ENCODE measurements at places on chromosomes 2 and 18. TPM values are rescaled to one million over a fixed set of nuclear protein-coding genes. Genes with fewer than 3 reads are reported as not detected.

DNA sequence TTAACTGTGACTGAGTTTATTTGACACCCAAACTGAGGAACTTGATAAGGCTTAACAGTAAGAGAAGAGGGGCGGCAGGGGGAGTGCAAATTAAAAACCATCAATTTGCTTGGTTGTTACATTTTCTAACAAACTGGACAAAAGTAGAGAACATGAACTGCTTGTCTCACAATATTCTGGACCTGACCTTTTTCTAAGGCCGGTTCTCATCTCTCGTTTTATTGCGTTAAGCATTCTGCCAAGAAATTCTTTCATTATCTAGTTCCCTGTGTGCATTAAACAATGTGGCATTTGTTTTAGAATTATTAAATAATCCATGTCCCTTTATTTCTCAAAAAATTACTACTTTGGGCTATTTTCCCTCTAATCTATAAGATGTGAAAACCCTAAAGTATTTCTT, 565.2 kb upstream of the PKDCC start:
- no peaks in the 10 kb centered on the region for H3K36me3 ChIP-seq
- H3K27me3 ChIP-seq: no peaks in the 10 kb centered on the region
- H3K27ac ChIP-seq: no peak overlapping the region
- H3K4me1 ChIP-seq: no peaks in the 10 kb centered on the region

CCDC121 gene
- 5.3 TPM for total RNA-seq

- H3K27me3 ChIP-seq: peaks cover 3% of the 10 kb centered on the region
- peaks cover 57% of the 10 kb centered on the region for H3K4me1 ChIP-seq
- peak overlapping the region; percentile 92 for H3K27ac ChIP-seq
- H3K4me3 ChIP-seq: peak overlapping the region; percentile 26
- peak; percentile 73 for DNase-seq
- no peaks in the 10 kb centered on the region for H3K36me3 ChIP-seq
Measured at GRCh38 chr2:56018267-56018666, 94.7 kb upstream of the EFEMP1 start.

GRCh38 chr2:212387146-212387545, 151.5 kb downstream of the ERBB4 start:
- no peaks in the 10 kb centered on the region for H3K27me3 ChIP-seq
- no peaks in the 10 kb centered on the region for H3K4me1 ChIP-seq
- H3K36me3 ChIP-seq: no peaks in the 10 kb centered on the region
- H3K27ac ChIP-seq: no peak overlapping the region

DNA sequence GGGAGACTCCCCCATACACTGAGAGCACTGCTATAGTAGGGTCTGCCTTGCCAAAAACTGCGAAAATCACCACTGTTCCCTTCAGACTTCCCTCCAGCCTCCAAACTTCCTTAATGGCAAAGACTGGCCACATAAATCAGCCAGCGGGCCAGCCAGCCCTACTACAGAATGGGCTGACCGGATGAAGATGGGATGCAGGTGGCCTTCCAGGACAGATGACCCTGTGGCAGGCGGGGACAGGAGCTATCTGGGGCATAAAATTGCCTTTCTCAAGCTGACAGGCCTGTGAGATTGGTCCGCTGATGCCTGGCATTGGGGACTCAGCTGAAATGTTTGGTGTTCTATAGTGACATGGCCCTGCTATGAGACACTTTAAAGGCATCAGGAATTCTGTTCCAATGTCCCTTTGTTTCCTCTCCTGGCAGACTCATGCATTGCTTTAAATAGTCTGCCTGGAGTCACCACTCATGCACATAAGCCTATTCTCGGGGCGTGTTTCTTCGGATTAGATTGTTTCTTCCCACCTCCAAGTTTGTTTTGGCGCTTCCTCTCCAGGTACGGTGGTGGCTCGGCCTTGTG, 135.9 kb downstream of the ALPK2 start:
- no peaks in the 10 kb centered on the region for H3K36me3 ChIP-seq
- peaks cover 22% of the 10 kb centered on the region for H3K4me1 ChIP-seq
- H3K27me3 ChIP-seq: peaks cover 1% of the 10 kb centered on the region
- no peak for DNase-seq
- H3K4me3 ChIP-seq: no peak overlapping the region
- no peak overlapping the region for H3K27ac ChIP-seq

GRCh38 chr18:45562567-45563479, 52.5 kb upstream of the SLC14A2 start:
- no peak for DNase-seq
- H3K4me1 ChIP-seq: no peaks in the 10 kb centered on the region
- H3K36me3 ChIP-seq: no peaks in the 10 kb centered on the region
- no peaks in the 10 kb centered on the region for H3K27me3 ChIP-seq
- H3K4me3 ChIP-seq: no peak overlapping the region

HTRA2 gene
- total RNA-seq: 46.7 TPM

GRCh38 chr2:28702415-28702861, 49.2 kb upstream of the PPP1CB start:
- H3K4me1 ChIP-seq: no peaks in the 10 kb centered on the region
- DNase-seq: no peak
- peaks cover 5% of the 10 kb centered on the region for H3K36me3 ChIP-seq
- no peak overlapping the region for H3K27ac ChIP-seq

DNA sequence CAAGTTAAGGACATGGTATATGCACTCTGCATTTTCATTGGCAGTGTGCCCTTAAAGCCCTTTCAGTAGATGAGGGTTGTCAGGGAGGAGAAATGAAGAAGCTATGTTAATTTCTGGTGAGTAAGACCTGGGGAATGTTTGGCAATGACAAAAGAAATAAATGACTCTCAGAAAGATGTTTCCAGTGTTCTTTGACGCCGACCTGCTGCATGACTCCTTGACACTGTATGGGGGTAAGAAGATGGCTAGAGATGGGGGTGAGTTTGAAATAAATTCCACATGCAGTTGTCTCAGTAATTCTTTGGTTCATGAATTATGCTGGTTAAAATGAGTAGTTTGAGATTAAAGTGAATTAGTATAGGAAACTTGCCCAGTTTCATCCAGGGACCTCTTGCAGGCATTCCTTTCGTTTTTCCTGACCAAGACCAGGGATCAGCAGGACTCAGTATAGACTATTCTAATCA, 5.9 kb downstream of the CCDC121 start:
- peaks cover 4% of the 10 kb centered on the region for H3K4me1 ChIP-seq
- no peak for DNase-seq
- peaks cover 5% of the 10 kb centered on the region for H3K36me3 ChIP-seq

- no peak overlapping the region for H3K4me3 ChIP-seq
- no peaks in the 10 kb centered on the region for H3K36me3 ChIP-seq
- no peak overlapping the region for H3K27ac ChIP-seq
- H3K4me1 ChIP-seq: no peaks in the 10 kb centered on the region
- DNase-seq: no peak
Measured at GRCh38 chr2:165833156-165833555, 39.1 kb upstream of the GALNT3 start.

GRCh38 chr2:133718688-133719201, 150.5 kb upstream of the NCKAP5 start:
- H3K4me3 ChIP-seq: no peak overlapping the region
- DNase-seq: no peak
- no peaks in the 10 kb centered on the region for H3K4me1 ChIP-seq
- H3K36me3 ChIP-seq: no peaks in the 10 kb centered on the region

GRCh38 chr18:77223221-77223639, 26.4 kb upstream of the GALR1 start:
- H3K4me3 ChIP-seq: no peak overlapping the region
- H3K27ac ChIP-seq: no peak overlapping the region
- H3K27me3 ChIP-seq: no peaks in the 10 kb centered on the region
- DNase-seq: no peak
- H3K36me3 ChIP-seq: peaks cover 13% of the 10 kb centered on the region

GRCh38 chr2:188285049-188285448, 6.6 kb upstream of the GULP1 start:
- no peaks in the 10 kb centered on the region for H3K36me3 ChIP-seq
- no peaks in the 10 kb centered on the region for H3K27me3 ChIP-seq
- DNase-seq: no peak
- no peaks in the 10 kb centered on the region for H3K4me1 ChIP-seq
- no peak overlapping the region for H3K27ac ChIP-seq
- no peak overlapping the region for H3K4me3 ChIP-seq

- DNase-seq: no peak
- H3K4me3 ChIP-seq: no peak overlapping the region
- no peaks in the 10 kb centered on the region for H3K27me3 ChIP-seq
- H3K36me3 ChIP-seq: no peaks in the 10 kb centered on the region
Measured at GRCh38 chr18:8208716-8209115, 400.5 kb upstream of the RAB12 start.

NRP2 gene
- total RNA-seq: 89.0 TPM

- peaks cover 8% of the 10 kb centered on the region for H3K4me1 ChIP-seq
- no peaks in the 10 kb centered on the region for H3K36me3 ChIP-seq
- H3K27ac ChIP-seq: no peak overlapping the region
- no peak overlapping the region for H3K4me3 ChIP-seq
- no peak for DNase-seq
- H3K27me3 ChIP-seq: peaks cover 13% of the 10 kb centered on the region
Measured at GRCh38 chr2:217820091-217820819, 182.5 kb downstream of the TNS1 start.

GRCh38 chr18:26710470-26711096, 154.9 kb downstream of the AQP4 start:
- H3K27me3 ChIP-seq: no peaks in the 10 kb centered on the region
- peak overlapping the region; percentile 45 for H3K27ac ChIP-seq
- peaks cover 14% of the 10 kb centered on the region for H3K4me1 ChIP-seq
- no peaks in the 10 kb centered on the region for H3K36me3 ChIP-seq

- H3K4me3 ChIP-seq: no peak overlapping the region
- no peaks in the 10 kb centered on the region for H3K36me3 ChIP-seq
- peaks cover 3% of the 10 kb centered on the region for H3K4me1 ChIP-seq
- peaks cover 2% of the 10 kb centered on the region for H3K27me3 ChIP-seq
- no peak for DNase-seq
- no peak overlapping the region for H3K27ac ChIP-seq
Measured at GRCh38 chr2:196376984-196377877, 205.9 kb upstream of the STK17B start.

ASB18 gene
- not detected for total RNA-seq

GLI2 gene
- total RNA-seq: 3.9 TPM

GRCh38 chr2:198327526-198327925, 523.1 kb downstream of the PLCL1 start:
- DNase-seq: no peak
- H3K27me3 ChIP-seq: no peaks in the 10 kb centered on the region
- H3K36me3 ChIP-seq: no peaks in the 10 kb centered on the region
- H3K4me3 ChIP-seq: no peak overlapping the region
- H3K27ac ChIP-seq: no peak overlapping the region

UGT1A6 gene
- not detected for total RNA-seq

GRCh38 chr2:70340761-70341476, 39.1 kb upstream of the FAM136A start:
- H3K27me3 ChIP-seq: peaks cover 6% of the 10 kb centered on the region
- no peak overlapping the region for H3K4me3 ChIP-seq
- DNase-seq: peak; percentile 34
- H3K4me1 ChIP-seq: no peaks in the 10 kb centered on the region

NAT8 gene
- total RNA-seq: not detected

KIAA2012 gene
- not detected for total RNA-seq

- no peak overlapping the region for H3K4me3 ChIP-seq
- no peaks in the 10 kb centered on the region for H3K4me1 ChIP-seq
- H3K27ac ChIP-seq: no peak overlapping the region
- no peaks in the 10 kb centered on the region for H3K36me3 ChIP-seq
- no peaks in the 10 kb centered on the region for H3K27me3 ChIP-seq
- no peak for DNase-seq
Measured at GRCh38 chr2:32738939-32739338, 111.1 kb downstream of the TTC27 start.

TUBB8B gene
- total RNA-seq: not detected

KCNF1 gene
- total RNA-seq: 7.7 TPM
